ENCODE measurements at places on chromosomes 6 and 20.

DNA sequence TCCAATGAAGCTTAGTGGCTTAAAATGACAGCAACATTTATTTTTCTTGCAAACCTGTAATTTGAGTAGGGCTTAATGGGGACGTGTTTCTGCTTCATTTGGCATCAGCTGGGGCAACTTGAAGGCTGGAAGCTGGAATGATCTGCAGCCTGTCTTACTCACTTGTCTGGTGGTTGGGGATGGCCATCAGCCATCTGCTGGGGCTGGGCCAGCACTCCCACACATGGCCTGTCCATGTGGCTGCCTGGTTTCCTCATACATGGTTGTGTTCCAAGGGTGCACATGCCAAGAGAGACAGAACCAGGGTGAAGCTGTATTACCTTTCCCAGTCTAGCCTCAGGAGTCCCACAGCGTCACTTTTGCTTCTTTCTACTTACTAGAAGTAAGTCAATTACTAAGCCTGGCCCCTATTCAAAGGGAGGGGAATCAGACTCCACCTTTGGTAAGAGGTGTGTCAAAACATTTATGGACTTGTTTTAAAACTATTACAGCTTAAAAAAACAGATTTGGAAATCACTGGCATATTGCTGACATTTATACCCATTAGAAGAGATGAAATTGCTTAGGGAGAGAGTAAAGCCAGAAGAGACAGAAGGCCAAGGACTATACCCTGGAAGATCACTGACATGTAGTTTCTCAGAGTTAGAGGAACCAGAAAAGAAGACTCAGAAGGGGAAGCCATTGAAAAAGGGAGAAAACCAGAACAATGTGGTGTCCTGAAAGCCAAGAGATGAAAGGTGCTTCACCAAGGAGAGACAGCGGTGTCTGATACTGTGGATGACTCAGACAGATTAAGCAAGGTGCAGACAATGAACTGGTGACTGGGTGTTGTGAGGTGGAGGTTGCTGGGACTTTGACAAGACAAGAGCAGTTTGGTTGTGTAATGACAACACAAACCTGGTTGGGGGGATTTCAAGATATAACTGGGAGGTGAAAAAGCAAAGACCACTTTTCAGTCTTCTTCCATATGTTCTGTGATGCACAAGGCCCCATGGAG lies 345.2 kb downstream of the GJA1 start:
- DNase-seq = no peak

- DNase-seq = no peak
These were observed 382 bp downstream of the MYH7B start for GRCh38 chr20:34956041-34956458.

DNA sequence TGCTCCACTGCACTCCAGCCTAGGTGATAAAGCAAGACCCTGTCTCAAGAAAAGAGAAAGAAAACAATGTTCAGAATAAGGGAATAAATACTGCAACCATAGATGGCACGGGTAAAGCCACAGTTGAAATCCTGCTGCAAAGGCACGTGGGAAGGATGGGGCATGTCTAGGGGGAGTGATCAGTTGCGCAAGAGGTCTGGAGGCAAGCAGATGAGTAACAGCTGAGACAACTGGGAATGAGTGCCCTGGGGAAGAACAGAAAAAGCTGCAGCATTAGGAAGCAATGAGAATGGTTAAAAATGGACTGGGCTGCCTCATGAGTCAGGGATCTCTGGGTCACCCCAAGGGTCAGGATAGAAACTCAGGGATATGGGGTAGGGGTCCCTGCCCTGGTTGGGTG lies 96.3 kb downstream of the GMPR start:
- no peak for DNase-seq

DNA sequence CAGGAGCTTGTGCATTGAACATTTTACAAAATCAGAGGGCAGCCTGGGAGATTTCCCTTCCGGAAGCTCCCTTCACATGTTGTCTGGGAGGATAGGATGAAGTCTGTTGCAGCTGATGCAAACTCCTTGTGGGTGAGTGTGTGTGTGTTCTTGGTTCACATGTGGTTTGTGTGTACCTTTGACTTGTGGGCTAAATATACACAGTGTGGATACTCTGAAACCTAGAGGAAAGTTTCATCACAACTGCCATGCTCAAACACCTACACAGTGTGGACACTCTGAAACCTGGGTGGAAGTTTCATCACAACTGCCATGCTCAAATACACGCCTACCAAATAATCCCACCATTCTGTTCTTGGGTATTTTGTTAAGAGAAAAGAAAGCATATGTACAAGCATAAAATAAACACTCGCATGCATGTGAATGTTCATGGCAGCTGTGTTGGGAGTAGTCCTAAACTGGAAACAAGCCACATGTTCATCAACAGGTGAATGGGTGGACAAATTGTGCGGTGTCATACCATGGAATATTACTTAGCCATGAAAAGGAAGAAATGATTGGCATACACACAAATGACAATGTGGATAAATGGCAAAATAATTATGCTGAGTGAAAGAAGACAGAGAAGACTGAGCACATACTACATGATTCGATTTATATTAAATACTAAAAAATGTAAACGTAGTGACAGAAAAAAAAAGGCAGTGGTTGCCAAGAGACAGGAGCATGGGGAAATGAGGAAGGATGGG lies 1.8 kb downstream of the SCP2D1 start:
- DNase-seq = no peak

DNA sequence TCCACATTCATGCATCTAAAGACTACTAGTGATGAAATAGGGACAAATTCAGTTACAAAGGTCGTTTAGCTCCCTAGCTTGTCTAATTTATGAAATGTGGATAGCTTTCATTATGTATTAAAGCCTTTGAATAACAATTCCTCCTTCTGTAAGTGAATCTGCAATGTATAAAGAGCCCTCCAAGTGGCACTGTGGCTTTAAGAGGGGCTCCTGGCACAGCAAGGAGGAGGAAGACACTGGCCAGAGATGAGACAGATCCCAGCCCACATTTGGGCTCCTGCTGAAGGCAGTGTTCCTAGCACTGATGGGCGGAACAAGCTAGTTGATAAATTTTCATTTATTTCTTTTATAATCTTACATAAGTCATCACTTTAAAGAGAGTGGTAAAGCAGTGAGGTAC lies 17.6 kb upstream of the FUCA2 start:
- DNase-seq = no peak

- no peak for DNase-seq
These were observed 38.4 kb downstream of the WDR27 start for GRCh38 chr6:169663468-169663867.

DNA sequence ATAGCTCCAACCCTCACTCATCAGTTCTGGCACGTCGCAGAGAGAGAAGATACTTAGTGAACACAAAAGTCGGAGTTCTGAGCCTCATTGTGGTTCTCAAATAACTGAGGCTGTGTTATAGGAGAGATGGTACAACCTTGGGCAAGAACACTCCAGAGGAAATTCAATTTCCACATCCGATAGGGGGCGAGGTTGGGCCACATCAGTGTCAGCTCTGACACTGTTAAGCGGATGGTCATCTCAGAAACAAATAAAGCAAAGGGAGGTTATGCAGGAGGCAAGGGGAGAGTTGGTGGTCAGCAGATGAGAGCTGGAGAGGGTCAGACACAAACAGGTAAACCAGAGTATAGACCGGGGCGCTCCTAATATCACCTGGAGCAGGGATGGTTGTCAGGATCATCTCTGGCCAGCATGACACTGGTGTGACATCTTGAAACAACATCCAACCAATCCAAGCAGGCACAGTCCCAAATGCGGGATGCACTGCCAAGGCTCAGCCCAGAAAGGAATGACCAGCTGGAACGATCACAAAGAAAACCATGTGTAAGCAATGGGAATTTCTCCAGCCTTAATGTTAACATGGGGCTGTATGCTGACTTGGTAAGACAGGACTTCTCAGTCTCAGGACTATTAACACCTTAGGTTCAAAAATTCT lies 331.8 kb downstream of the HACE1 start:
- DNase-seq = no peak

Data from stimulated activated CD4-positive, alpha-beta T cell treated with anti-CD3 and anti-CD28 coated beads, Interleukin-1b, Interleukin-23, amount 100 ng/mL, for 1 hour (primary cell).